ENCODE measurements at places on chromosomes 5 and 9.

- no peak for DNase-seq
These were observed 132.8 kb downstream of the MACROH2A1 start for GRCh38 chr5:135266303-135266635.

- no peak for DNase-seq
These were observed 94.6 kb upstream of the DNAH5 start for GRCh38 chr5:14039063-14039462.

DNA sequence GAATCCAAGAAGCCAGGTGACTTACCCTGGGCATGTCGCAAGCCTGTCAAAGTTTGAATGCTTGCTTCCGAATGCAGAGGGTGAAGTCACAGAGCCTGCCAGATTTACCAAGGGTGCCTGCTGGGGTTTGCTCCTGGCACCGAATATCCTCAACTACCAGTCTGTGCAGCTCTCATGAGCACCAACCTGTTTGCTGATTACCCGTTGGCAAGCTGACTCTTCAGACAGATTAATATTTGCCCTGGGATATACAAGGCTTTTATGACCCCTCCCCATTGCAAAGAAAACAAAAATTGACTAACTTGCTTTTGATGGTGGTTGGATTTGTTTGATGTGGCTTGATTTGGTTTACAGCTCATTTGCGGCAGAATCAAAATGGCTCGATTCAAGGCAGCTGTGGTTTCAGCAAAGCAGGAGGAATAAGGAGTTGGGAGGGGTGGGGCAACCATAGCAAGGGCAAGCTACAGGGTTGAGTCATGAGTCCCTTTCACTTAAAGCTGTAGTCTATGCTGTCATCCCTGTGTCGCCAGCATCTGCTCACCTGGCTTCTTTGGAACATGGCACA, 82.3 kb upstream of the AGXT2 start:
- DNase-seq = no peak

GRCh38 chr5:173458828-173459609, 130.8 kb upstream of the STC2 start:
- DNase-seq = no peak

GRCh38 chr5:123199527-123199926, 110.5 kb downstream of the PRDM6 start:
- no peak for DNase-seq

DNA sequence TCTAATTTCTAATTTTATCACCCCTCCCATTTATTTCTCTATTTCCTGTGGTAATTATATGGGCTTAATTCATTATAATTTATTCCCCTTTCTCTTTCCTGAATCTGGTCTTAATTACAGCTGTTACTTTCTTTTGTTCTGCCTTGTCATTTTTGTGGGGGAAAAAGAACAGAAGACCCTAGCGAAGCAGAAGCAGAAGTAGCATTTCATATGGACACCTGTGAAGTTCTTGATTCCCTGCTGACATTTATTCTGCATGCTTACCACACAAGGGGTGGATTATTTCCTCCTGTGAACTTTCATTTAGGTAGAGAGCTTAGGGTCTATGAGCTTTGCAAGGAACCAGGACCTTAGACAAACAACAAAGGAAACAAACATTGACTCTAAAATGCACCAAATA, 33.3 kb downstream of the GAPT start:
- DNase-seq = no peak

- DNase-seq = no peak
These were observed 52.1 kb downstream of the PPIC start for GRCh38 chr5:122984425-122984824.

GRCh38 chr5:160926428-160926827, 74.4 kb upstream of the ATP10B start:
- peak; percentile 68 for DNase-seq

DNA sequence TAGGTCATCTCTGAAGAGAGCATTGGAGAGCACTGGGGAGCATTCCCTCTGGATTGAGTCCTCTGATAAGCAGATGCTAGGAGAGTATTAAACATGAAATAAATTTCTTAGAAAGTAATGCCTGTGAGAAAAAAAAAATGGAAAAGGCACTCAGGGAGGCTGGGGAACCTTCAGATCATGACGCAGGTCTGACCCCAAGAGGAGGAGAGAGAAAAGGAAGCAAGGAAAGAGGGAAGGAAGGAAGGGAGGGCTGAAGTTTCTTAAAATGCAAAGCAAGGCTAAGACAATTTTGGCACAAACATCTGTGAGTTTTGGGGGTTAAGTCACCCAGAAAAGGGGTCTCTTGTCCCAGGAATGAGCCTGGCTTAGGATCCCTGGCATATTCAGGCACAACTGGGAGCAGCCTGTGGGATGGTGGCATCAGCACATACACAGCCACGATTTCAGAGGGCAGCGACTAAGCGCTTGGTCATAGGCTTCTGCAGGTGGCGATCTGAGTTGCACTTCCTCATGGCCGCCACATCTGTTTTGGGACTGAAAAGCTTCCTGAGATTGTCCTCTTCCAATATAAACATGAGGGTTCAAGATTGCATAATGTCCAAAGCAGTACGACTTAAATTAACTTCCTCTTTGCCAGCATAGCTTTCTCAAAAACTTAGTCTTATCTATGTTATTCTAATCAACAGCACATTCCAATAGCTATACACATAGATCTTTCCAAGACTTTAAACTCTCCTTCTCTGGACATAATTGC, 692.7 kb downstream of the DNAH5 start:
- peak; percentile 62 for DNase-seq

- DNase-seq = no peak
These were observed 3.6 kb upstream of the CARD19 start for GRCh38 chr9:93092251-93092991.

GRCh38 chr5:55360190-55360589, 52.4 kb downstream of the MTREX start:
- DNase-seq = no peak

DNA sequence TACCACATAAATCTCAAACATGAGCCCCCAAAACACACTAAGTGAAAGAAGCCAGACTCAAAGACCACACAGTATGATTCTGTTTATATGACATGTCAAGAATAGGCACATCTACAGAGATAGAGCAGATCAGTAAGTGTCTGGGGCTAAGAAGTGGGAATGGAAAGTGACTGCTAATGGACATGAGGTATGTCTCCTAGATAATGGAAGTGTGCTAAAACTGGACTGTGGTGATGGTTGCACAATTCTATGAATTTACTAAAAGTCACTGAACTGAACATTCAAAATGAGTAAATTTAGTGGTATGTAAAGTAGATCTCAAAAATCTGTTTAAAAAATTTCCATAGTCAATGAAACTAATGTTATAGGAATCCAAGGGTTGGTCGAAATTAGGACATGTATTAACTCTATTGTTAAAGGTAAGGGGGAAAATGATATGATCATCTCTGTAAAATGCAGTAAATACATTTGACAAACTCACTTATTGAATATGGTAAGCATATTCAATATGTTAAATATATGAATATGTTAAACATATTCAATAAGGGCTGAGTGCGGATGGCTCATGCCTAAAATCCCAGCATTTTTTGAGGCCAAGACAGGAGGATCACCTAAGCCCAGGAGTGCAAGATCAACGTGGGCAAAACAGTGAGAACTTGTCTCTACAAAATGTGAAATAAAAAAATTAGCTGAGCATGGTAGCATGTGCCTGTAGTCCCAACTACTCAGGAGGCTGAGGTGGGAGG, 51.7 kb downstream of the NUP155 start:
- DNase-seq = no peak

DNA sequence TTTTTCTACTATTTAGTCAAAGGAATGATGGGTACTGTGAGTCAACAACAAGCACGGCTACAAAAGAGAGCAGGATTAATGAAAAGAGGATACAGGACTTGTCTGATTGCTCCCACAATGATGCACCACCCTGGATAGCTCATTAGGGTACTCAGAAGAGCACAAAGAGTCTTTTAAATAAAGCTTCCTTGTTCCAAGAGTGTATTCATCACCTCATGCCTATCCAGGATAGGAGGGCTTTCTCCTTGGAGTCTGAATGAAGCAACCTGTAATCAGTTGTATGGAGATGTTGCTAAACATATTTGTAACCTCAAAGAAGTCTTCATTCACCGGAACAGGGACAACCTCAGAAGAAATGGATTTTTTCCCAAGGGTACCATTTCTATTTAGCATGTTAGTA, 219.5 kb upstream of the TMEM161B start:
- no peak for DNase-seq

- DNase-seq = no peak
These were observed 30.7 kb downstream of the RAI14 start for GRCh38 chr5:34686762-34687268.

- no peak for DNase-seq
These were observed 13.8 kb downstream of the GARNL3 start for GRCh38 chr9:127278372-127278771.

DNA sequence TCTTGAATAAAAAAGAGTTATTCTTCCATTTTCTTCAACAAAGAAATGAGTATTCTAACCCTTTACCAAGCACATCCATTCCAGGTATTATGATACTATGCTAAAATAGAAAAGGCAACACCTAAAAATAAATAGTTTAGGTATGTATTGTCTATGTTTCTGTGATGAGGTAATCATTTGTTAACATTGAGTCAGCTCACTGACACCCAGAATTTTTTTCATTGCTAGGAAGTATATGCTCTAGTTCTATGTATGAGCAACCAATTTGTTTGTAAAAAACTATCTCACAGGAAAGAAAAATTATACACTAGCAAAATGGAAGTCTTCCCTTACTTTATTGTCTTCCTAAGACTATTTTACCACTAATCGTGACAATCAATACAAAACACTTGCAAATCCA, 615.6 kb upstream of the GRIN3A start:
- no peak for DNase-seq

DNA sequence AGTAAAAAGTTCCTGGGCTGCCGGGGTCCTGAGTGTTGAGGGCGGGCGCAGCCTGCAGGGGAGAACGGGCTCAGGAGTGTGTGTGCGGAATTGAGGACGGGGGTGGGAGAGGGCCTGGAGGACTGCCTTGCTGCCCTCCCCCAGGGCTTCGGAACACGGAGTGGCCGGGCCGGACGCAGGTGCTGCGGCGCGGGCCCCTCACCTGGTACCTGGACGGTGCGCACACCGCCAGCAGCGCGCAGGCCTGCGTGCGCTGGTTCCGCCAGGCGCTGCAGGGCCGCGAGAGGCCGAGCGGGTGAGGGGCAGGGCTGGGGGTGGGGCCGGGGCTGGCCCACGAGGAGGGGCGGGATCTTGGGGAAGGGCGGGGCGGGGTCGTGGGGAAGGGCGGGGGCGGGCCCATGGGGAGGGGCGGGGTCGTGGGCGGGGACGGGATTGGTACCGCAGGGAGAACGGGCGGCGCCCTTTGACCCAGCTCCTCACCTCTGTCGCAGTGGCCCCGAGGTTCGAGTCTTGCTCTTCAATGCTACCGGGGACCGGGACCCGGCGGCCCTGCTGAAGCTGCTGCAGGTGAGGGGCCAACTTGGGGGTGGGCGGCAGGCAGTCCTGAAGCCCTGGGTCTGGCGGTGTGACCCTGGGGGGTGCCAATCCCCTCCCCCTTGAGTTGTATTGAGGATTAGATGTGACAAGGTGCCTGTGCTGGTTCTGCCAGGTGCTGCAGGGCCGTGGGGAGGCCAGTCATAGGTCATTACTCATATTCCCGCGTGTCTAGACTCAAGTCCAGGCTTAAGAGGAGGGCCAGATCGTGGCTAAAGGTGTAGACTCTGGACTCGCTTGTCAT, 7.1 kb downstream of the FPGS start:
- no peak for DNase-seq

- peak; percentile 95 for DNase-seq
These were observed 160.1 kb upstream of the ZNF608 start for GRCh38 chr5:124906339-124907097.

DNA sequence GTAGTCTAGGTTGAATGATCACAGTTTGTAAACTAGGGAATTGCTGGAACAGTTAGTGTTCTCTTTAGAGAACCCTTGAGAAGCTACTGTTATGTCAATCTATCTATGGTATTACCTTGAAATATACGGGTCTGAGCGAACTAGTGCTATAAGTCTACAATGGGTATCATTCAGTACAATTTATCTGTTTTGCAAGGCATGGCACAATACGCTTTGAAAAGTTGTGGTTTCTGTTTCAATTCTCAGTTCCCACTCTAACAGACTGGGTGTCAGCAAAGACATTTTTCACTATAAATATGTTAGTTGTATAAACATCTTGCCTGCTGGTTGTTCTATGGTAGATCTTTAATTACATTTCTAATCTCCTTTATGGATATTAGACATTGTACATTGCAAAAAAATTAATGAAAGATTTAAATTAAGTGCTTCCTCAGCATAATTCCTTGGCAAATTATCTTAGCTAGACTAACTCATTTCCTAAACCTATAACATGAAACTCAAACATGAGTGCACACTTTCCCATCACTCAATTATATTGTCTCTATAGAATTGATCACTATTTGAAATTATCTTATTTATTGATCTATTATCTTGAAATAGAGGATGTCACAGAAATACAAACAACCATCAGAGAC, 24.9 kb upstream of the SLCO6A1 start:
- no peak for DNase-seq

GRCh38 chr9:125540497-125540896, 166.5 kb downstream of the MAPKAP1 start:
- no peak for DNase-seq
